ENCODE measurements at places on chromosomes 12 and 14. TPM values are rescaled to one million over a fixed set of nuclear protein-coding genes. Genes with fewer than 3 reads are reported as not detected.
A peak's percentile ranks its signal among the peaks of the same experiment; 100 is the strongest.

- H3K4me3 ChIP-seq: no peak overlapping the region
- H3K27me3 ChIP-seq: no peaks in the 10 kb centered on the region
- peaks cover 3% of the 10 kb centered on the region for H3K4me1 ChIP-seq
- no peak overlapping the region for H3K27ac ChIP-seq
Observed at GRCh38 chr12:91432089-91432488, 249.5 kb upstream of the DCN start.

DNA sequence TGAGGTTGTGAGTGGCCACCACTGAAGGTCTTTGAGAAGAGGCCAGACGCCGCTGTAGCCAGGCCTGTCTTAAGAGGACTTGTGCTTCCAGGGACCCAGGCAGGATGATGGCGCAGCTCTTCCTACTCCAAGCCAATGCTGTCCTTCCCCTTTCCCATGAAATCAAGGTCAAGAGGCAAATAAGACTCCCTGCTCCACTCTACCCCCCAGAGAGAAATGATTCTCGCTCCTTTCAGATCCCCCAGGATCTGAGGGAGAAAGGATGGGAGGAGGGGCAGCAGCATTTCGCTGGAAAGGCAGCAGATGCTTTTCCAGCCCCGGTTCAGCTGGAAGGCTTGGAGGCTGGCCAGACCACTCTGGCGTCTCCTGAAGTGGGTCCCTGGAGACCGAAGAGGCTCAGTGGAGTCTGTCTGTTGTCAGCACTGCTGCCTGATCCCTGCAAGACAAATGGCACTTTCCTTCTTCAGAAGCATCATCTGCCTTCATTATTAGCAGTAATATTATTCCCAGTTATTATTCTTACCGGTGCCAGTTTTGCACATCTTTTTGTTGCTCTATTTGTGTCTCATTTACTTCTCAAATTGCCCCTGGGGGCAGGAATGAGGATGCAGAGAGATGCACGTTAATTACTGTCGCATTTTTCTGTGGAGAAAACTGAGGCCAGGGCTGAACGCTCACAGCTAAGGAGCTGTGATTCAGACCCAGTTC lies 51.4 kb downstream of the C14orf132 start:
- no peak overlapping the region for H3K4me3 ChIP-seq
- no peaks in the 10 kb centered on the region for H3K4me1 ChIP-seq
- no peak overlapping the region for H3K27ac ChIP-seq
- no peaks in the 10 kb centered on the region for H3K27me3 ChIP-seq

DNA sequence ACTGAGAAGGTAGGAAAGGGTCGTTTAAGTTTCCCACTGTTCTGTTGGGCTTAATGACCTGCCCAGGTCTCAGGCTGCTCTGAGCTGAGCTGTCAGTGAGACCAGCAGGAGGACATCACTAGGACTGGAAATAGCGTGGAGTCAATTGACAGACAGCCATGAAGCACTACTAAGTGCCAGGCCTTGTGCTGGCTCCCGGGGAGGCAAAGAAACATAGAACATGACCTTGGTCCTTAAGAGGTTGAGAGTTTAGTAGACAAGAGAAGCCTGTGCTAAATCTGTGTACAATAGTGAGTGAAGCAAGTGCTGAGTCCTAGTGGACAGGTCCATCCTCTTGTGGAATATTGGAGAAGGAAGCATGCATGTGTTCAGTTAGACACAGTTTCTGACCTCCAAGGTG lies 239.2 kb downstream of the CACNA1C start:
- H3K36me3 ChIP-seq: no peaks in the 10 kb centered on the region
- no peaks in the 10 kb centered on the region for H3K27me3 ChIP-seq
- H3K4me3 ChIP-seq: no peak overlapping the region
- peaks cover 38% of the 10 kb centered on the region for H3K4me1 ChIP-seq

- peak overlapping the region; percentile 96 for H3K4me3 ChIP-seq
- H3K36me3 ChIP-seq: peaks cover under 1% of the 10 kb centered on the region
- H3K27ac ChIP-seq: peak overlapping the region; percentile 98
- peaks cover 58% of the 10 kb centered on the region for H3K4me1 ChIP-seq
Observed at GRCh38 chr14:103629503-103630121, 601 bp downstream of the KLC1 start.

- no peak overlapping the region for H3K4me3 ChIP-seq
- DNase-seq: no peak
- no peak overlapping the region for H3K27ac ChIP-seq
- no peaks in the 10 kb centered on the region for H3K27me3 ChIP-seq
- no peaks in the 10 kb centered on the region for H3K36me3 ChIP-seq
- peaks cover 18% of the 10 kb centered on the region for H3K4me1 ChIP-seq
Observed at GRCh38 chr12:49947593-49948226, 2.8 kb upstream of the AQP2 start.

KRT75 gene
- total RNA-seq: not detected

KRT83 gene
- not detected for total RNA-seq

All from upper lobe of right lung (tissue), 1 donor.